ENCODE measurements at places on chromosomes 16 and 17.

- DNase-seq = no peak
Measured at GRCh38 chr17:39663340-39663687, 1.8 kb upstream of the TCAP start.

- no peak for DNase-seq
Measured at GRCh38 chr16:9144106-9144505, 52.7 kb downstream of the HAPSTR1 start.

GRCh38 chr17:3526971-3527370 lies 30.6 kb downstream of the TRPV3 start:
- no peak for DNase-seq

DNA sequence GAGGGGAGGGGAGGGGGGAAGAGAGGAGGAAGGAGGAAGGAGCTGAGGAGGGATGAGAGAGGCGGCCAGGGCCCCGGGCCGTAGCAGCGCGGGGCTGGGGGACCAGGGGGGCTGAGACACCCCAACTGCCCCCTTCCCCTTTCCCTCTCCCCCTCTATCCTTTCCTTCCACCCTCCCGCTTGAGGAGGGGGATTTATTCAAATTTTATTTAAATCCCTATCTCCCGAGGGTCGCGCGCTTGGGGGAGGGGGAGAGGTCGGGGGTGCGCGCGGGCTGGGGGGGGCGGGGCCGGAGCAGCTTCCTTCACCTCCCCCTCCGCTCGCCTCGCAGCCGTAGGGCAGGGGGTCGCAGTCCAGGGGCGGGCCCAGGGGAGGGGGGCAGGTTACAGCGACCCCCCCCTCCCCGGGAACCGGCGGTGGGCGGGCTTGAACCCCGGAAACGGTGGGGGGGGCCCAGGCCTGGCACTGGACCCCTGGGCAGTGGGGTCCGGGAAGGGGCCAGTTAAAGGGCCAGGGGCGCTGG lies at the start of gene FBXL19:
Gene FBXL19, plus strand, starts transcription at position 19 of the 522 bp plus-strand sequence. CDS start 2,183 bp downstream, outside the sequence.
- DNase-seq = no peak

GRCh38 chr16:22664561-22664997 lies 149.4 kb upstream of the HS3ST2 start:
- no peak for DNase-seq

DNA sequence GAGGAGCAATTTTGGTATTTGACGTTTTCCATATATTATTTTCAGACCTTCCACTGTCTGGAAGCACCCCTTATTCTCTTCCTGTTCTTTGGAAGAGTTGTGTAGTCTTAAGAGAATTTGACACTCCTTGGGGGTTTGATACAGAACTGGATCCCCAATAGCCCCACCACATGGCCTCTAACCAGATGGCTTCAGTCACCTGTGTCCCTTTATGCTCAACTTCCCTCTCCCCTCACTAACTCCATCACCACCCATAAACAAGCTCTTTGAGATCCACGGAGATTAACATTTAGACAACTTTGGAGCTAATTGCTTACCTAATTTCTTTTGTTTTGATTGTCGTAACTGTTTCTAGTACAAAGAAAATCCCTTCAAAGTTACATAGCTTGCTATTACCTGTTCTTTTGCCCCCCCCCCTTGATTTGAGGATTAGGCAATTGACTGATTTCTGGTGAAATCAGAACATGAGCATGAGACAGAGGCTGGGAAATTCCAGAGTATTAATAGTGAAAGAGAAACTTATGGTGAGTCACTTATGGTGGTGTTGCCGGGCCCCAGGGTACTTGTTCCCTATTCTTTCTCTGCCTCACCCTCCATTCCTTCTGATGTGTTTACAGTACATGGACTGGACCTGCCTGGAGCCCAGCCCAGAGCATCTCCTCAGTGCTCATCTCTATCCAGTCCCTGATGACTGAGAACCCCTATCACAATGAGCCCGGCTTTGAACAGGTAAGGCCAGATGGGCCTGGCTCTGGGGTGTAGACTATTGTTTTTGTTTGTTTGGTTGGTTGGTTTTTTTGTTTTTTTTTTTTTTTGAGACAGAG lies 7.5 kb downstream of the UBE2Z start:
- peak; percentile 79 for DNase-seq

- no peak for DNase-seq
Measured at GRCh38 chr17:59542960-59543635, 22.3 kb upstream of the DHX40 start.

GRCh38 chr17:39335704-39336223 lies 65.7 kb downstream of the FBXL20 start:
- DNase-seq = peak; percentile 3

- DNase-seq = no peak
Measured at GRCh38 chr17:46003907-46004748, 5.1 kb downstream of the STH start.

GRCh38 chr16:57284209-57284951 lies at the start of gene PLLP:
Gene PLLP, minus strand, starts transcription at chr16:57284672. Its CDS starts 132 bp downstream, at chr16:57284540.
- no peak for DNase-seq

DNA sequence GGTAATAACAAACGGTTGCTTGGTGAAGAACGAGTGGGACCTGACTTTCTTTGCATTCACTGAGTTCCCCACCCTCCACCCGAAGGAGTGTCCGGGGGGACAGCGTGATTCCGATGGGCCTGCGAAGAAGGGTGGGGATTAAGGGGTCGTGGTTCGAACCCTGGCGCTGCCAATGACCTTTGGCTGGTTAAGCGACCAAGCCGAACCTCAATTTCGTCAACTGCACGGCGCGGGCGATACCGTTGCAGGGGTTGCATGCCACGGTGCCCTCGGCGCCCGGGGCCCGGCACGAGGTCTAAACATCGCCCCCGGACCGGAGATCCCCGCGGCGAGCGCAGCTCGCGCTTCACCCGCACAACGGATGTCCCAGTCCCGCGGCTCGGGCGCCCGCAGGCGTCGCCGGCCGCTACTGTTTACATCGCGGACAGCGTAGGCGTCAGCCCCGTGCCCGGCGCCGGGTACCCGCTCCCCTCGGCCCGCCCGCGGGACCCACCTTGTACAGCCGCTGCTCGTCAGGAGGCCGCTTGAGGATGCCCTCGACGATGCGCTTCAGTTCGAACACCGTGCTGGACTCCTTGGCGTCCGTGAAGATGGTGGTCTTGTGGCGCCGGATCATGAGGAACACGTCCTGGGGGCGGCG lies 460 bp downstream of the ELOB start:
- no peak for DNase-seq

DNA sequence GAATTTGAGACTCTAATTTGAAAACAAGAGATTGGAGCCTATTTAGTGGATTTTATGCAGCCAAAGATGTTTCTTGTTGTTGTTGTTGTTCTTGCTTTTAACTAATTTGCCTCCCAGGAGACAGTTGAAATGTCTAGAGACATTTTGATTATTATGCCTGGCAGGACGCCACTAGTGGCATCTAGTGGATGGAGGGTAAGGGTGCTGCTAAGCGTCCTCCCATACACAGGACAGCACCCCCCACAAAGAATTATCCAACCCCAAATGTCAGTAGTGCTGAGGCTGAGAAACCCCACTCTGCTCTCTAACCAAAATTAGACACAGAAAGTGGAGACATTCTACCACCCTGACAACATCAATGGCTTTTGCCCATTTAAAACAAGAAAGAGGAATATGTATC lies 15.4 kb upstream of the HSBP1 start:
- no peak for DNase-seq

DNA sequence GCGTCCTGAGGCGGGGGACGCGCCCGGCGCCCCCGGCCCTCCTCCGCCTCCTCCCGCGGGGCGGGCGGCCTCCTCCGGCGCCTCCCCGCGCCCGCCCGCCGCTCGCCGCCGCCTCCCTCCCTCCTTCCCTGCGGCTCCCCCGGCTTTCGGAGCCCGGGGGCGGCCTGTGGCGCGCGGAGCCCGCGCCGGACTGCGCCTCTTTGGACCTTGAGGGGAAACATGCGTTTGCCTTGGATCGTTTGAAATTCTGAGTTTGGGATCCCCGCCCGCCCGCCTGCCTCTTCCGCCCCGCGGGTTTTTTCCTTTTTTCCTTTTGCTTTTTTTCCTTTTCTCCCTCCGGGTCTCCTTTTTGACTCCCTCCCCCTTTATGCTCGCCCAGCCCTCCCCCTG lies 390 bp downstream of the ZNRF1 start:
- no peak for DNase-seq

DNA sequence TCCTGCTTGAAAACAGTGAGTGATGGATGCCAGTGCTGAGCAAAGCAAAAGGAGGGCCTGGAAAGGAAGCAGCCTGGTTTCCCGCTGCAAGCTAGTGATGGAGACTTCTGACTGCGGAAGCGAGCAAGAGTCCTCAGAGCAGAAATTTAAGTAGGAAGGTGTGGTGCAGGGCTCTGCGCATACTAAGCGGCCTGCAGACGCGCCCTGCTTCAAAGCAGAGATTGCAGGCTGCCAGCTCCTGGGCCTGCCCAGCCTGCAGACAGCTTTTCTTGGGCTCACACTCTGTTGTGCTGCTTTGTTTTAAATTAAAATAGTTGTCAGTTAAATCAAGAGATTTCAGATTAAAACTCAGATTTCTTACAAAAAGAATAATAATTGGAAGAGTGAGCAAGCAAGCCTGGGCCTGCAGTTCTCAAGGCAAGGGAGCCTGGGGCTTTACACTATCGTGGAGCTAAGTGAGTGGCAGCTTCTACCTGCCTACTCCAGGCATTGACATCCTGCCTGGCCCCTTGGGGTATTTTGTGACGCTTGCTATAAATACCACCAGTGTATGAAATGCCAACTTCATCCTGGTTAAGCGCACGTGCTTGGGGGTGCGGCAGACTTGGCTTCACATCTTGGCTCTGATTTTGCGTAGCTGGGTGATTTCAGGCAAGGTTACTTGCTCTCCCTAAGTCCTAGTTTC lies 237.3 kb downstream of the XYLT1 start:
- no peak for DNase-seq

GRCh38 chr17:19904924-19905323 lies 37.2 kb upstream of the ULK2 start:
- DNase-seq = no peak

GRCh38 chr17:28955408-28955807 lies 4.1 kb upstream of the PHF12 start:
- no peak for DNase-seq

DNA sequence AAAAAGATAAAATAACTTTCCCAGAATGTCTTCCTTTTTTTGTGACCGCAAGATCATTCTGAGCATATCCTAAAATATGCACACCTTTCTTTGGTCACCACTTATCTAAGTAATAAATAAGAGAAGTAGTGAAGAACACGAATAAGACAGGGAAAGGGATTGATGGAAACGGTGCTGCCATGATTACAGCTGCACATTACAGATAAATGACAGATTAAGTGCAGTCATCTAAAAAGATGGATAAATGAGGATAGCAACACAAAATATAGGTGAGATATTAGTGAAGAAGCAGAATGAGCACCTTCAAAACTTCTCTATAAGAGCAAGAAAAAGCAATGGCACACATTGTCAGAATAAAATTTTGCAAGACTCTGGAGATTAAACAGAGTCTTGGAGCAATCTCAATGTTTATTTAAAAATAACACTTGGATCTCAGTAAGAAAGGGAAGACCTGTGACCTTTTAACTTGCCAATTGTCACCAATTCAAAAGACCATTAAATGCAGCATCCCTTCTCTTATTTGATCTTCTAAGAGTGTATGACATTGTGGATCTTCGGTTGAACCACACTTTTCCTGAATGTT lies 567.1 kb downstream of the KCNJ2 start:
- DNase-seq = no peak

- no peak for DNase-seq
Measured at GRCh38 chr16:54359081-54359480, 72.5 kb upstream of the IRX3 start.

DNA sequence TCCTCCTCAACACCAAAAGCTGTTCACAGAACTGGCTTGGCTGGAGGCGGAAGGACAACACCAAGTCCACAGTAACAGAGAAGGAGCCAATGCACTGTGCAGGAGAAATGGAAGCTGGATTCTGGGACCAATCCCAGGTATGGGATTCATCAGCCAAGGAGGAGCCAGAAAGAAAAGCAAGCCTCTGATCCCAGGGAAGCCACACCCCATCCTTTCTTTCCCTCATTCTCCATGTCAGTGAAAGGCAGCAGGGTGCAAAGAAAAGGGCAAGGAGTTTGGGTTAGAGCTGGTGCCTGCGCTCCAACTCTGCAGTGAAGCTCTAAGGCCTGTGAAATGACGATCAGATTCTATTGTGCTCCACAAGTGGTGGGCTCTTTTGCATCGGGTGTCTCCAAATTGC lies 11.0 kb downstream of the DCAKD start:
- no peak for DNase-seq

DNA sequence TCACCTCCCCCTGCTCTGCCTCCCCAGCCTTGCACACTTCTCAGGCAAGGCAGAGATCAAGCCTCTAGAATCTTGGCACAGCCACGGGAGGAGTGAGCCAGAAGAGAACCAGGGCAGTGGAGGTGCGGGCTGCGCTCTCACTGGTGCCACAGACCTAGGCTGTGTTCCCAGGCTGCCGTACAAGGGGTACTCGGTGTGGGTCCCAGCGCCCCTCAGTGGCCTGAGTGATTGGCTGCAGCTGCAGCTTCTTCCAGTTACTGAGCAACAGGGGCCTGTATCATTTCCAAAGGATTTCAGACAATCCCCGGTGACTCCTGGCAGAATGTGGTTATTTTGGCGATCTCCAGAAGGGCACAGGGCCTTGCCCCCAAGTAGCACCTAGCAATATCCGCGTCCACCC lies 1852.1 kb downstream of the TP53TG3F start:
- DNase-seq = no peak
